Fibroblast of the aortic adventitia (primary cell): ENCODE measurements at places on chromosomes 5 and 9. TPM values are rescaled to one million over a fixed set of nuclear protein-coding genes. Genes with fewer than 3 reads are reported as not detected.

DNA sequence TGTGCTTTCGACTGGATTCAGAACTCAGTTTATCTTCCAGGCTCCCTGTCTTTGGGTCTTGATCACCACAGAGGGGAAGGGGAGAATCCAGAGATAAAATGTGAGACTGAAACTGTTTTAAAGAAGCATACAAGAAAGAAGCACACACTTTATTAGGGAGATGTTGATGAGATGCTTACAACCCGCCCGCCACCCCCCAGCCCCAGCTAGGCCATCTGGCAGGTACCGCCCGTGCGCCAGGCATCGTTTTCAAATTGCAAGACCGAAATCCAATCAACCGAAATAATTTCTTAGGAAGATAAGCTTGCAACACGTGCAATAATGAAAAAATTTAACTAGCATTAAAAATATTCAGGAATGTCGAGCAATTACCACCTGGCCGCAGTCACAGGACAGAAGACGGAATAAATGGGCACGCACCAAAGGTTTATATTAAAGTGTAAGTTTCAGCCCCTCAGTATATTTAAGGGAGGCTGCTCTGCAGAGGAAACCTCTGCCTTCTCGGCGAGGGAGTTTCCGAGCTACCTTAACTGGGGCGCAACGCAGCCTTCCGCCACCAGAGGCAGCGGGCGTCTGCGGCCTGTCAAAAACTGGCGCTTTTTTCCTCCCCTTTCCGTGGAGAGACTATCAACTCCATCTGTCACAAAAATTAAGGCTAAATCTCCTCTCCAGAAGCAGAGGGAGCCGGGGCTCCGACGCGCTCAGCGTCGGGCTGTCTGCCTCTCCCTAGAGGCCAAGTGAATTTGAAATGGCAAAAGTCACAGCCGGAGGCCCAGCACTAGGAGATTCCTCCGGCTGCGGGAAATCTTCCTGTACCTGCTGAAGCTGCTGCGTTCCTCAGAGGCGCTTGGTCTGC, 996 bp upstream of the GAS1 start:
- DNase-seq, result peak; percentile 90

Gene IL13
- total RNA-seq, result not detected in 2 replicates

GRCh38 chr5:143985832-143986515, 174.0 kb downstream of the HMHB1 start:
- DNase-seq, result peak; percentile 75

- DNase-seq, result peak; percentile 11
Observed at GRCh38 chr9:120544441-120544840, 35.5 kb downstream of the CDK5RAP2 start.

- DNase-seq, result no peak
Observed at GRCh38 chr5:83464261-83464660, 7.3 kb upstream of the VCAN start.

GRCh38 chr5:71893451-71893850, 174.4 kb downstream of the CARTPT start:
- peak; percentile 47 for DNase-seq

DNA sequence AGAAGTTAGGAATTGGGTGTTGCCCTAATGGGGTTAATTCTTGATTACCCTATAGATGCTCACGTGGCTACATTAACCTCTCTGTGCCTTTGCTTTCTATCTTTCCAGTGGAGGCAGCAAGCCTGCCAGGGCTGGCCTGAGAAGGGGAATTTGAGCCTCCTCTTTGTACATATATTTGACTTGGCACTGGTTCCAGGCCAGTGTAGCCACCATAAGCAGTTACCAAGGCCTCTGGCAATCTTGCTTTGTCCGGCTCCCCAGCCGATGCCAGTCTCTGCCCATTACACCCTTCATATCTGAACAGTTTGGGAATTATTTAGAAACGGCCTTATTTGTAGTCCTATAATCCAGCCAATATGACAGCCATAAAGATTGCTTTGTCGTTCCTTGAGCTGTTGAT, 58.6 kb upstream of the PPARGC1B start:
- no peak for DNase-seq

GRCh38 chr9:77769246-77769645, 121.1 kb upstream of the GNA14 start:
- no peak for DNase-seq

Gene ANKRD33B
- total RNA-seq, result 8.3 and 11.3 TPM in 2 replicates

DNA sequence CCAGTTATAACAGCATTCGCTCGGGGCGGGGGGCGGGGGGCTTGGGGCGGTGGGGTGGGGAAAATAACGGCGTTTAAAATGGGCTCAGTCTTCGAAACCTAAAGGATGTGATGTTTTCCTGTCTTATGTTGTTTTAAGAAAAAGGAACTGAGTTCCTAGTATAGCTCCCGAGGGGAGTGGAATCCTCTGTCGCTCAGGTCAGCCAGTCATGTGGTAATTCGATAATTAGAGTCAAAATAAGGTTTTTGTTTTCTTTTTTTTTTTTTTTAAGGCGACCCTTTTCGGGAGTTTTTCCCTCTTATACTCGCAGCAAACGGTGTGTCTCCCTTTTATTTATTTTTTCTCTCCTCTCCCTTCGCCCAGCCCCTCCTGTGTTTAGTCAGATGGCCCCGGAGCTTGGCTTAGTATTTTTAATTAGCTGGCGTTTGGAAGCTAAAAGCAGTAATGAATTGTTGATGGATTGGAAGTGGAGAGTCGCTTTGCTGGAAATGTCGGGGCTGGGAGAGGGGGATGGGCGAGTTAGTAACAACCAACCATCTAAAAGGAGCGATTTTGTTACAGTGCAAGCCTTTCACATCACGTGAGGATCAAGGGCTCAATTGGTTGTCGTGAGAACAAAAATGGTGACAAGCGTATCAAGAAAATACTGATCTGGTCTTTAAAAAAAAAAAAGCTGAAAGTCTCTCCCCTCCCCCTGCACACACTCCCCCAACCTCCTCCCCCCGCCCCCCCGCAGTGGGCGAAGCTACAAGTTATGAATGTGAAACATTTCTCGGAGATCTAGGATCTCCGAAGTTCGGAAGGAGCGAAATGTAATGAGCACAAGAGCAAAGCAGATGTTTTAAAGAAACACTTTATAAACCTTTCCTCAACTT, 714 bp upstream of the ZNF608 start:
- DNase-seq, result peak; percentile 95

GRCh38 chr5:6596388-6596787, 36.5 kb downstream of the NSUN2 start:
- DNase-seq, result no peak

Gene DIAPH1
- 16.3 and 22.1 TPM in 2 replicates for total RNA-seq

Gene LCN1
- total RNA-seq, result not detected in 2 replicates

GRCh38 chr9:126527109-126527825, 86.5 kb upstream of the LMX1B start:
- no peak for DNase-seq

- DNase-seq, result no peak
Observed at GRCh38 chr9:37549527-37549926, 26.7 kb downstream of the FBXO10 start.

DNA sequence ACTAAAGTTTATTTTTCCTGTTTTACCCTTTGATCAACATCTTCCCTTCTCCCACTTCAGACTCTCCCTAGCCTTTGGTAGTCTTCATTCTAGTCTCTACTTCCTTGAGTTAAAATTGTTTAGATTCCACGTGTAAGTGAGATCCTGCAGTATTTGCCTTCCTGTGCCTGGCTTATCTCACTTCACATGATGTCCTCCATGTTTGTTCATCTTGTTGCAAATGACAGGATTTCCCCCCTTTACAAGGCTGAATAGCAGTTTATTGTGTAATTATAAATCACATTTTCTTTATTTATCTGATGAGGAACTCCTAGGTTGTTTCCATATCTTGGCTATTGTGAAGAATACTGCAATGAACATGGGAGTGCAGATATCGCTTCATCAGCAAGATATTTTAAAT, 461.7 kb downstream of the CHSY3 start:
- no peak for DNase-seq

- no peak for DNase-seq
Observed at GRCh38 chr9:95438561-95439357, 78.0 kb downstream of the PTCH1 start.

DNA sequence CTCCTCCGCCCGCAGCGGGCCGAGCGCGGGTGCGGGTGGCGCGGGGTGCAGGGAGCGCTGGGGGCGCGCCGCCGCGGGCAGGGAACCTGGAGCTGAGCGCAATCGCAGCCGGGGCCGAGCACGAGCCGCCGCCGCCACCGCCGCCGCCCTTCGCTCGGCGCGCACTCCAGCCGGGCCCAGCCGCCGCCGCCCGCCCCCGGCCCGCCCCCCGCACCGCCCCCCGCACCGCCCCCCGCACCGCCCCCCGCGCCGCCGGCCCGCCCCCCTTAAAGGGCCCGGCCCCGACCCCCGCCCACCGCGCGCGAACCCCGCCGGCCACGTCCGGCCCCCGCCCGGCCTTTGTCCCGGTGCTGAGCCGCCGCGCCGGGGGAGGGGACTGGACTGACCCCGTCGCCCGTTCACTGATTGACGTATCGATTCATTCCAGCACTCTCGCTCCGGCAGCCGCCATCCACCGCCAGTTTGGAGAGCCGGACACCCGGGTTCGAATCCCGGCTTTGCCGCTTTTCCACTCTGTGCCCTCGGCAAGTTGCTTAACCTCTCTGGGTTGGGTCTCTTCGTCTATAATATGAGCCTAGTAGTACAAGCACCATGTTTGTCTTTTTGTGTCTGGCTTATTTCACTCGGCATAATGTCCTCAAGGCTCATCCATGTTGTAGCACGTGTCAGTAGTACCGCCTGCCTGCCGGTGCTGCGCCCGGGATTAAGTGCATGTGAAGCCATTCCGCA, at the start of gene SH3PXD2B:
Gene SH3PXD2B (minus strand): TSS at position 168 of the 729 bp plus-strand sequence. CDS start 173 bp downstream, outside the sequence.
- DNase-seq, result peak; percentile 68

DNA sequence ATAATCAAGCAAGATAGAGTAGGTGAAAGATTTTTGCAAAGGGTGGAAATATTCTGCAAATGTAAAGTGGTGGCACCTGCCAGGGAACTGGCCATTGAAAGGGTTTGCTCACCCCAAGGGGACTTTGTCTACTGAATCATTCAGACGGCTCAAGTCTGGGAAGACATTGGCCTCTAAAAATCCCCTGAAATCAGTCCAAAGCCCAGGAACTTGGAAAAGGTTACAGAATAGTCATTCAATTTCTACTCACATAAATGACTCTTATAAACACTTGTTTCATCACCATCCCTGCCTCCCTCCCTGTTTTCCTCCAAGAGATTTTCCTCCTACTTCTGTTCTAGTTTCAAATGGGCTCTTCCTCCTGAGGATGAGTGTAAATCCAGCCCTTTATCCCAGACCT, 28.5 kb downstream of the ZNF366 start:
- DNase-seq, result peak; percentile 78

Gene FBXL17
- 8.3 and 19.7 TPM in 2 replicates for total RNA-seq

GRCh38 chr5:113156271-113156877, 179.8 kb downstream of the DCP2 start:
- no peak for DNase-seq

DNA sequence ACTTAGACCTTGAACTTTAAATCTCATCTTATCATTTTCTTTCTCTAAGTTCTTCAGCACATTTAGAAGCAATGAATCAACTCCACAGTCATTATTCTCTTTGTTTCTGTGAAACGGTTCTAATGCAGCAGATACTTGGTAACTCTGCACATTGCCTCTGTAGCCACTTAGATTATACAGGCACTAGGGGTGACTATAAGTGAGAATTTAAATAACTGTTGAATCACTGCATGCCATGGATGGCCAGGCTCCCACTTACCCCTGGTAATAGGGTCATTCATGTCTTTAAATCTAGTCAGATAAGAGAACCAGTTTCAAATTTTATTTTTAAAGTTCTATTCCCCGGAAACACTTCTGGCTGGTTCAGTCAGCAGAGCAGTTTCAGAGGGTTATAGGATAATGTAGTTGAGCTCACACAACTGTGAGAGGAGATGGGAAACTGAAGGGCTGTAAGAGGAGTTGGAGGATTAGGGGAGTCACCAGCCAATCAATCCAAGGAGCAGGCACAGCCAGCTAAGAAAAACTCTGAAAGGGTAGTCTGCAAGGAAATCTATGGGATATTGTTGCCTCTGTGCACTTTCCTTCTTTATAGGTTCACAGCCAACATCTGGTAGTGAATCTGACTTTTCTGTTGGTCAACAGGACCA, 4.2 kb upstream of the MINAR2 start:
- no peak for DNase-seq

DNA sequence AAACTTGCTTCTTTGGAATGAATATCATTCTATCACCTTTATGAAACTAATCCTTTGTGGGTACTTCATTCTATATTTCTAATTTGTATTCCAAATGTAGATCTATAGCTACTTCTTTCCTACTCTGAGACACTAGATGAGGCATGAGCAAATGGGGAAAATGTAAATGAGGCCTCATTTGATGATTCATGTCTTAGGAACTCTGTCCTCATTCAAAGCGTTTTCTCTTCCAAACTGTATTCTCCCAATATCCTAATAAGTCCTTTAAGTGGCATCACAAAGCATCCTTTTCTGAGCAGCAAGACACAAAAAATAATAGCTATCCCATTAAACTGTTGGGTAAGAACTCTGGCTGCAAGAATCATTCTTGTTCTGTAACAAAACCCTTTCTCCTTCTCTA, 56.1 kb downstream of the TTLL11 start:
- peak; percentile 31 for DNase-seq

GRCh38 chr9:104923740-104924139, 4.2 kb downstream of the ABCA1 start:
- peak; percentile 37 for DNase-seq

GRCh38 chr9:93612796-93613154, 36.4 kb downstream of the PHF2 start:
- DNase-seq, result no peak

DNA sequence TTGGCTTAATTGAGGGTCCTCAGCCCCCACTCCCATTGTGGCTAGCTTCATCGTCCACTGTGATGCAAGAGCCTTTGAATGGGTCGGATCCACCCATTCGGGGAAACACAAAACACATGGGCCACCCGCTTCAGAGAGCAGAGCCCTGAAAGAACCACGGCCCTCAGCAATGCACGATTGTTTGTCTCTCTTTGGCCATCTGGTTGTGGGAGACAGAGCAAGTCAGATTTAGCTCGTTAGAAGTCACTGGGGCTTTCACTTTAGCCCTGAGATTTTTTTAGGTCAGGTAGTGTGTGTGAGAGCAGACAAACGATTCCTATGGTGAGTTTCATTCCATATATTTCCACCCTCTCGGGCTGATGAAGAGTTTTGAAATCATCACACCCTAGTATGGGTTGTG, 12.9 kb upstream of the COL15A1 start:
- DNase-seq, result no peak

DNA sequence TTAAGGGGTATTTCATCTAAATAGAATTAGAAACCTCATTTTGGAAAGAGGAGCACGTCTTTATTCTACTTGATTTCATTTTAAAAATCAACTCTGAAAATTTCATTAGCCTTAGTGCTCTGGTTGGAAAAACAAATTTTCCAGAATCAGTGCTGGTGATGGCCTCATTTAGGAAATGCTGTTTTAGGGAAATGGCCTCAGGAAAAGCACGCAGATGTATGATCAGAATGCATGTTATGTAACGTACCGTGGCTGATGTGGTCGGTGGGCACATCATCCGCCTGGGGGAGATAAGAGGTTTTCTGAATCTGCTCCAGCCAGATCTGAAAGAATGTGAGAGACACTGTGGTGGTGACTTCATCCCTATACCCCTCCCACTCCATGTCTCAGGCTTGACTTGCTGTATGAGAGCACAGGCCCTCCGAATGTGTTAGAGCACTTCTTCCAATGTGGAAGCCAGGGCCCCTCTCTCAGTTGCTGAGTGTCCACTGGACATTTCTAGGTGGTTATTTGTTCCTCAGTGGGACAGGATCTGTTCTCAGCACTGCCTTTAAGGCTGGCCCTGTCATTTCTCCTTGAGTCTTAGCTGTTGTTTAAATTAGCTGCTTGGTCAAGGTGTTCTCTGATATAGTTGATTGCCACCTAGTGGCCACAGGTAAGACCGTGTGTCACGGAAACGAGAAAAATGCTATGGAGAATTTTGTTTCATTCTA, 96.5 kb downstream of the ARHGAP26 start:
- peak; percentile 80 for DNase-seq
